Fibroblast of upper back skin (primary cell): ENCODE measurements at places on chromosomes 12 and 14.
A peak's percentile ranks its signal among the peaks of the same experiment; 100 is the strongest.

GRCh38 chr14:51293149-51293911 is 53.3 kb downstream of the TMX1 start:
- peak; percentile 30 for DNase-seq

- no peak for DNase-seq
Observed at GRCh38 chr14:71006200-71006563, 98.9 kb downstream of the PCNX1 start.

GRCh38 chr12:90896821-90897220 is 58.2 kb downstream of the CCER1 start:
- DNase-seq, result no peak

DNA sequence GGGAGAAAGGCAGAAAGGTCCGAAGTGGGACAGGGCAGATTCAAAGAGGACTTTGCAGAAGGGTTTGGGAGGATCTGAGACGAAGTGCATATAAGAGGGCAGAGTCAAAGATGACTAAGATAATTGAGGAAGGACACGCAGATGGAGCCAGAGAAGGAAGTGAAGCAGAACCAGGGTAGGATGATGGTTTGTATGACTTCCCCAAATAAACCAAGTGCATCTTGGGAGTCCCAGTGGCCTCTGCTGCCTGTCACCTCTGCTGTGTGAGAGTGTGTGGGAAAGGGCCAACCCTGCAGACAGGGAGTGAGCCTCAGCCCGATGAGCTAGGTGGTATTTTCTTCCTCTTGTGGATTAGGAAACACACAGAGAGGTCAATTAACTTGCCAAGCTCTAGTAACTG is 36.8 kb downstream of the FLVCR2 start:
- no peak for DNase-seq

DNA sequence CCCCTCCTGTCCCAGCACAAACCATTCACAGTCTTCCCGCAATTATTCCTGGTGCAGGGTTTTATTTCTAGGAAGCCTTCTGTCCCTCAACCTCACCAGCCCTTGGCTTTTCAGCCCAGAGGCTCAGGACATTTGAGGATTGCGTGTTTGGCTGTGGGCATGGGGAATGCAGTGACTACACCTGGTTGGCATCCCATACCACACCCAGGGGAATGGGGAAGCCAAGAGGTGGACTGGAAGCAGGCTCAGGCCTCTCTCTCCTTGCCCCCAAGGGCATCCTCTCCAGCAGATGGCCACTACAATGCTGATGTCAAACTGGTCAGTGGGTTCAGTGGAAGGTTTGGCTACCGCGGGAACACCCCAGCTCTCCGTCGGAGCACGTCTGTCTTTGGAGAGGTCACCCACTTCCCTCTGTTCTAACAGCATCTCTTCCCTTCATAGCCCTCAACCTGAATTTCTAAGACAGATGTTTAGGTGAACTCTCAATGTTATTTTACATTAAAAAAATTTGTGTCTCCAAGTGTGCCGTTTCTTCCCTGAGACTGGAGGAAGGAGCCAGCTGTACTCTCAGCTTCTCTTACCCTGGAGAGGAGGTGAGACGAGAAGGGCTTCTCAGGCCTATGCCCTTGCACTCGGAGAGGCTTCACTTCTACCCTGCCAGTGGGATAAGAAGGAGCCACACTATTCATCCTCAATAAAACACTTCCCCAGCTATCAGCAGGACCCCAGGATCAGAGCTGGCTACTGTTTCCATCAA is 35.5 kb downstream of the DCAF4 start:
- peak; percentile 21 for DNase-seq

GRCh38 chr12:66405395-66405794 is 103.1 kb downstream of the HELB start:
- peak; percentile 73 for DNase-seq

GRCh38 chr14:63361790-63362189 is 43.1 kb upstream of the GPHB5 start:
- DNase-seq, result no peak

DNA sequence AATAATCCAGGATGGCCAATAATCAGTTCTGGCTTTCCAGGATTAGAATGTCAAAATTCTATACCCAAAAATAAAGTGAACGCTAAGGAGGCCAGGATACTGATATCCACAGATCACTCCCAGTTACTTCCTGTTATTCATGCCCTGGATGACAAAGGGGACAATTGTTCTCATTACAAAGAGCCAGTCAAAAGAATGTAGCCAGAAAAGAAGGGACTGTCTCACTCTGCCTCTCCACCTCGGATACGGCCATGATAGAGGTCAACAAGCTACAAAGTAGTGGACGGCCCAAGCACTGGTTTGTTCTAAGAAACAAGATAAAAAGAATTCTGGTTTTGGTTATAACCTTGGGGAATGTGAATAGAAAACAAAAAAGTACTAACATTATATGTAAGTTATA is 116.1 kb upstream of the ATF7IP start:
- DNase-seq, result no peak

- peak; percentile 32 for DNase-seq
Observed at GRCh38 chr14:92717571-92718042, 30.8 kb downstream of the LGMN start.

GRCh38 chr12:116434155-116435011 is 124.8 kb upstream of the MAP1LC3B2 start:
- peak; percentile 92 for DNase-seq

DNA sequence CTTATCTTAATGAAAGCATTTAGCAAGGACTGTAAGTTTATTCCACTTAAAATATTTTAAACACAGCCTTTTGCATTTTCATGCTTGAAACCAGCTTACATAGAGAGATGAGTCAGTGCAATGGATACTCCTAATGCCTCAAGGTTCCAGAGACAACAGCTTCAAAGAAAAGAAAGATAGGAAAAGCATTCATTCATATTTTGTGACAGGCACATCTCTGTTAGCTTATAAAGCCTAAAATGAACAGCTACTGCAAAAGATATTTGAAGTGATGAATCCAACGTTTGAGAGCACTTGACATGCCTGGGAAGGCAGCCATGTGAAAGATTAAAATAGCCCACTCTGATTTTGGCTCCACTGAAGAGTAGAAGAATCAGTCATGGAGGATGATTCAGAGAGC is 814.5 kb downstream of the RPS29 start:
- peak; percentile 8 for DNase-seq

- no peak for DNase-seq
Observed at GRCh38 chr14:29274890-29275596, 508.5 kb downstream of the FOXG1 start.

GRCh38 chr12:117603316-117604113 is 242.1 kb upstream of the NOS1 start:
- no peak for DNase-seq

DNA sequence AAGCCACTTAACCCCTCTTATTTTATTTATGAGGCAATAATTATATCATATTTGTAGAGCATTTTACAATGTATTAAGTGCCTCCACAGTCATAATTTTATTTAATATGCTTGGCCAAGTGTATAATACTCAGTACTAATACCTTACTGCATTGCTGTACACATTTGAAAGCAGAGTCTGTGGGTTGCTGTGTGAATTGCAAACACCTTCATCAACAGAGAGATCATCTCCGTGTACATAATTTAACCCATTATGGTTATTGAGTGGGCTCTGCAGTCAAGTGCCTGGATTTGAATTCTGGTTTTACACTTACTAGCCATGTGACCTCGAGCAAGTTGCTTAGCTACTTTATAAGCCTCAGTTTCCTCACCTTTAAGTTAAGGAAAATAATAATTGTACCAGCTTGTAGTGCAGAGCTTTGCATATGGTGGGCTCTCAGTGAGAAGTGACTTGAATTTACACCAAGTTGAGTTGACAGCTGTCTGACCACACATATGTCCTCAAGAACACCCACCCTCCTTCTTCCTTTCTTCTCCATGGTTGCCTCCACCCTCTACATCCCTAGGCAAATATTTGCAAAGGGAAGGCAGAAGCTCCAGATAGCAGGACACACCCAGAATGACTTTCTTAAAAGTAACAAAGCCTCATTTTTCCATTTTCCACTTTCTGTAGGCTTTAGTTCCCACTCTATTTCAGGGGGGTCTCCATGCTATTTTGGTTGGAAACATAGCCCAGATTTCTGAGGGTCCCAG is 12.3 kb downstream of the CRACR2A start:
- DNase-seq, result no peak

DNA sequence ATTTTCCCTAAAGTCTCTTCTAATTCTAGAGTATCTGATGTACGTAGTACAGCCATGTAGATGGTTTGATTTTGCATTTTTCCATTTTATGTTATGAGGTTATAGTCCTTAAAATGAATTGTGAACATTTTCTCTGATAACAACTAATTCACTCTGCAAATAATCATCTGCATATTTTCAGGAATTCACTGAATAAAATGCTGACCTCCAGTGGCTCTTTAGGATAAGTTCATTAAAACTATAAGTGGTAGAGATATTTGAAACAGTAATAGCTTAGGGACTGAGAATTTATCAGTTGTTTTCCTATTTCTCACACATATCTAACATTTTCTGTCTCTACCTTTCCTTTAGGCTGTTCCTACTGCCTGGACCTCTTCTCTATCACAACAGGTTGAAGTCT is 4.4 kb downstream of the MSRB3 start:
- DNase-seq, result no peak

DNA sequence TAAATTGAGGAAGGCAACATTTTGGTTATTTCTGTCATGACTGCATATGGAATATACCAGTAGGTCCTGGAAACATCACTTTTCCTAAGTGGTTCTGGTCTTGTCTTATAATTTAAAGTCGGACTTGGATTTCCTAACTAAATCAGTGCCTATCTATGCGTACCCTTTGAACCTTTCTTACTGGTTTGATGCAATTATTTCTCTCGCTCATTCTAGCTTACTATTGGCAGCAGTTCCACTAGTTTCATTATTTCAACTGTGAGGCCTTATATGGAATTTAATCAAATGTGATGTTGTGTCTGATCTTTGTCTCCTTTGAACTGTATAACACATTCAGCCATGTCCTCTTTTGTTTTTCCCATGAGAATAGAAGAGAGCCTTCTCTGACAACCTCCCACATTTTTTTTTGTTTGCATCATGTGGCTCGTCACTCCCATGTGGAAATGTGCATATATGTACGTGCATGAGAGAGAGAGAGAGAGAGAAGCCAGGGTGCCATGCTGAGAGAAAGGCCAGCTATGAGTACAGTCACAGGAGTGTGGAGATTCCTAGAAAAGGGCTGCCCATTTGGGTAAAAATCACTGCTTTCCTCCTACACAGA is 48.0 kb downstream of the AKAP6 start:
- no peak for DNase-seq

GRCh38 chr12:29396774-29397173 is 15.8 kb upstream of the ERGIC2 start:
- DNase-seq, result peak; percentile 9

DNA sequence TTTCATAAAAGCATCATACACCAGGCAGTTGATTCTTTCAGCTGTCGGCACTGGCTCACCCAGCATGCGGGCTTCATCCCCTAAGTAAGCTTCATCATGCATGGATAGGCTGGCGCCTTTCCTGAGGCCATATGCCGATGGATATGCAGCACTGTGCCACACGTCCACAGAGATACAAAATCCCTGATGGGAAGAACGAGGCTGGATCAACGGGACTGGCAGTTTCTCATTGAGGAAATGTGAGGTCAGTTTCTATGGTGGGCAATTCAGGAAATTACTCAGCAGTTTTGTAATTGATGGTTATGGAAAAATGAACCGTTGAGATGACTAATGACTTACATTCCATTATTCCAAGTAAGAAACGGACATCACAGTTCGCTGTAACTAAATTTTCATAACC is 453.8 kb downstream of the TMEM121 start:
- no peak for DNase-seq
